ENCODE measurements at places on chromosomes 12 and 14.

- DNase-seq: no peak
These were observed 20.1 kb downstream of the CGRRF1 start for GRCh38 chr14:54529811-54530210.

DNA sequence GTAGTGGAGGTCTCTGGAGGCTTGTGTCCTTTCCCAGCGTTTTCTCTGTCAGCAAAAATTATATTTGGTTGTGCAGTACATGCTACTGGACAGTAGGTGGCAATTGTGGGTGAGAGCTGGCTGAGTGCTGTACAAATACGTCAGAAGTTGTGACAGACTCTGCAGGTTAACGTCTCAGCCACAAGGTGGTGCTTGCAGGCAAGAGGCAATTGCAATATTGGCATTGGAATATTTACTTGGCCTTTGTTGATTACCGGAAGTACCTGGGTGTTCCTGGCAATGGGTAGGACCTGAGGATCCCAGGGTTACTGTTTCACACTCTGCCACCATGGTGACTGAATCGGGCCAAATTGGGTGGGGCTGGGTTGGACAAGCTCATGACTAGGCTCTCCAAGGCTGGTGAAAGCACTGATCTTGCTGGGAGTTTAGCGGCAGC lies 333.9 kb upstream of the LMO3 start:
- no peak for DNase-seq

- DNase-seq: no peak
These were observed 293 bp downstream of the IFI27L1 start for GRCh38 chr14:94081386-94081820.

- no peak for DNase-seq
These were observed 22.6 kb downstream of the INSM2 start for GRCh38 chr14:35556548-35556947.

DNA sequence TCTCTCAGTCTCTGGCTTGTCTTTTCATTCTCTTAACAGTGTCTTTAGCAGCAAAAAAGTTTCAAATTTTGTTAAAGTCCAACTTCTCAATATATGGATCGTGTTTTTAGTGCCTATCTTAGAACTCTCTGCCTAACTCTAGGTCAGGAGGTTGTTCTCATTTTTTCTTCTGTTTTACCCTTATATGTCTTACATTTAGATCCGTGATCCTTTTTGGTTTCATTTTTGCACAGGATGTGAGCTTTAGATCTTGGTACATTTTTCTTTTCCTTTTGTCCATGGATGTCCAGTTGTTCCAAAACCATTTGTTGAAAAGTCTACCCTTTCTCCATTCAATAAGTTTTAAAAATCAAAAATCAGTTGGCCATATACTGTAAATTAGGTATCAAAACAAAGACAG lies 6.8 kb downstream of the VRK1 start:
- DNase-seq: no peak

All from activated T-helper 1 cell treated with anti-CD3 and anti-CD28 coated beads, Interleukin-2, amount 50 U/mL, for 16 hours (primary cell).